ENCODE measurements at places on chromosomes 16 and 17. TPM values are rescaled to one million over a fixed set of nuclear protein-coding genes. Genes with fewer than 3 reads are reported as not detected.

DNA sequence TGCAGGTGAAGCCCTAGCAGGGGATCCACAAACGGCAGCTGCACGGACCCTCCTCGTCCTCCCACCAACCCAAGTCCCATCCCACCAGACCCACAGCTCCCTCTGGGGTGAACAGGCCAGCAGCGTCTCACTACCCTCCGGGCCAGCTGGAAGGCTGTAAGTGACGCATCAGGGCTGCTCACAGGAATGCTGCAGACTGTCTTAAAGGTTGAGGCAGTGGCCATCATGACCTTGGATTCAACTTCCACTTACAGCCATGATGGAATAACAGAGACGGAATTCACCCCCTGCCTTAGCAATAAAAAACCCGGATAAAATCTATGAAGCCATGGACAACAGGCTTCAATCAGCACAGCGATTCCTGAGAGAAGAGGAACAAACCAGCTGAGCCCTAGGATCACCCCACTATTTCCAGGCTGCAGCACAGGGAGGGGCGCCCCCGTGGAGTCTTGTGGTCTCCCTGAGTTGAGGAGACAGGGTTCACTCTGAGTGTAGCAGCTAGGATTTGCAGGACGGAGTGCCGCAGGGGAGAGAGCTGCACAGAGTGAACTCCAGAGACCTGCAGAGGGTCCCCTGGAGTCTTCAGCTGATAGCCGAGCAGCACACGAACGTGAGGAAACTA, 10.5 kb downstream of the FAM83G start:
- no peak for DNase-seq

DNA sequence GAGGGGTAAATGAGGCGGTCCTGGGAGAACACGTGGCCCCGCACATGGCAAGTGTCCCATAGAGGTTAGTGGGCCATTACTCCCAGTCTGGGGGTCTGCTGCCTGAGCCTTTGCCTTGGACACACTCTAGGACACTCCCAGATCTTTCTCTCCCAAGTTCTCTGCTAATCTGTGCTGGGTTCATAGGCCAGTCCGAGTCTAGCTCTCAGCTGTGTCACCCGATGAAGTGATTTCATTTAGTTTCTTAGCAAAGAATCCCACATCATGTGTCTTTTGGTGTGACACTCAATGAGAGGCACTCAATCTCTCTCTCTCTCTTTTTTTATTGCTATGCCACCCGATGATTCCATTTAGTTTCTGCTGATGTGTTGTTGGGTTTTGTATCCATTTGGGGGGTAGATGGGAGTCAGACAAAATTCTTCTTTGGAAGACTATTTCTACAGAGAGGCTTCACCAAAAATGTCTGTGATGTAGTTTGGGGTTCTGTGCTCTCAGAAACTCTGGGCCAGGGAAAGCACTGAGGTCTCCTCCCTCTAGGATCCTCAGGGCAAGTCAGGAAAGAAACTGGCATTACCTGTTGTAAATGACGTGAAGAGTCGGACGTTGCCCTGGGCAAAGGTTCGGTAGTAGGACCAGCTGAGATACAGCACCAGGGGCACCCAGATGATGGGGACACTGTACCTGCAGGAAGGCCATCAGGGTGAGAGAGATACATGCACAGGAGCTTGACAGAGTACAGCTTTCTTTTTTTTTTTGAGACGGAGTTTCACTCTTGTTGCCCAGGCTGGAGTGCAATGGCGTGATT, 25.2 kb upstream of the MLKL start:
- no peak for DNase-seq

GRCh38 chr16:27434141-27435051, 32.4 kb downstream of the IL21R start:
- DNase-seq: peak; percentile 40

- no peak for DNase-seq
Measured at GRCh38 chr16:2053897-2054296, 6.1 kb downstream of the TSC2 start.

GRCh38 chr17:64087252-64088005, 42.5 kb downstream of the ERN1 start:
- no peak for DNase-seq

DNA sequence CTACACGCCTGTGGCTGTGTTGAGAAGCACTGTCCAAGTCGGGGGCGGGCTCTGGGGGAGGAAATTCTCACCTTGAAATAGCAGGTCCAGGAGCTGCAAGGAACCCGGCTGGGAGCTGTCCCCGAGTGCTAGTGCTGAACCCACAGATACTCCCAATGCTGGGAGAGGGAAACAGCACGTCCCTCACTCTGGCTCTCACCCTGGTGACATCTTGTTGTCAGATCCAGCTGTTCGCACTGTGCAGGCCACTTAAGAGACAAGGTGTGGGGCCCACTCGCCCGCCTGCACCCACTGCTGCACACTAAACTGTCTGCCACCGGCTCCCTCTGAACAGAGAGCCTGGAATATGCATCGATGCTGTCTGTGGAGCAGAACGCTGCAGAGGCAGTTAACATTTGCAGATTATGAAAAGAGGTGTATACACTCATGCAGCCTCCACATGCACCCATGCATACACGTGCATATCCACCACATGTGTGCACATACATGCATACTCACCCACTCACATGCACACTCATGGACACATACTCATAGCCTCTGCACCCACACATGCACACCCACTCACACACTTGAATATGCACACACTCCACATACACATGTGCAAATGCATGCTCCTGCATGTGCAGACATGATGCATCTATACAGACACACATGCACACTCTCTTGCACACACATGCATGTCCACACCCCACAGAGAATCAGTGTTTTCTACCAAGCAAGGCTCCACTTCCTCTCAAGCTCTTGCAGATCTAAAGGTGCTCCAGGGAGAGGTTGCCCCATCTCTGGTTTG, 42.0 kb downstream of the MGAT5B start:
- DNase-seq: peak; percentile 39

DNA sequence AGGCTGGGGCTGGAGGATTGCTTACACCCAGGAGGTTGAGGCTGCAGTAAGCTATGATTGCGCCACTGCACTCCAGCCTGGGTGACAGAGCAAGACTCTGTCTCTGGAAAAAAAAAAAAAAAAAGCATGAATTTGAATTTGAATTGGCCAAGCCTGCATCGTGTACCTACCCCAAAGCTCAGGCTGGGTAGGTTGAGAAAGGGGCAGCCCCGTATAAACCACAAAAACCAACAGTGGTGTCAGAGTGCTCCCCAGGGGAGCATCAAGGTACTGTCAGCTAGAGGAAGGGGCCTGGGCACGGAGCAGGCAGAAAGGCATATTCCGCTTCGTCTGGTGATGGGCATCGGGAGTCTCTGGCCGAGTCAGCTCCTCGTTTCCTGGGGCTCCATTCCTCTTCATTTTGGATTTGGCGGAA, 40.9 kb downstream of the RAP1GAP2 start:
- DNase-seq: no peak

GRCh38 chr16:12545297-12545610, 258.4 kb downstream of the CPPED1 start:
- no peak for DNase-seq

- no peak for DNase-seq
Measured at GRCh38 chr16:49835161-49835777, 20.6 kb downstream of the ZNF423 start.

- DNase-seq: no peak
Measured at GRCh38 chr17:48571826-48572417, 6.2 kb downstream of the HOXB4 start.

- DNase-seq: no peak
Measured at GRCh38 chr16:55282441-55282840, 41.6 kb upstream of the IRX6 start.

KRTAP4-3 gene
- total RNA-seq: not detected

HIGD1B gene
- total RNA-seq: not detected

PAQR4 gene
- 44.0 TPM for total RNA-seq

RGS9 gene
- total RNA-seq: 11.2 TPM
